ENCODE measurements at places on chromosomes 1 and 21.
A peak's percentile ranks its signal among the peaks of the same experiment; 100 is the strongest.

- DNase-seq = no peak
Measured at GRCh38 chr1:152566681-152567080, at the start of gene LCE3E. LCE3E (minus strand) TSS chr1:152566780; CDS start chr1:152566208, 572 bp downstream.

DNA sequence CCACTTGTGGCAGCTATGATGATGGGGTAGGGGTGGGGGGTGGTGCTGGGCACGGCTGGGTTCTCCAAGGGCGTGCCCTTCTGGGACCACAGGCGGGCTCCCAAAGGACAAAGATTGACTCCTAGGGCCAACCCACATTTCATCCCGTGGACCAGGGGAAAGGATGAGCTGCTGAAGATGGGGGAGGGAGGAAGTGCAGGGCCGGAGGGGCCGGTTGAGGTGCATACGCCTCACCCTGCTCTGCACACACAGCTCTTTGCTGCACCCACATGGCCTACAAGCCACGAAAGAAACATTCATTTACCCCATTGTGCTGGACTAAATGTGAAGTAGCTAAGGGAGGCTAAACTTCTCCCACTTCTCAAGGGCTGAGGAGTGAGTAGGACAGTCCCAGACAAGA, 34.2 kb upstream of the GNPAT start:
- DNase-seq = peak; percentile 12

DNA sequence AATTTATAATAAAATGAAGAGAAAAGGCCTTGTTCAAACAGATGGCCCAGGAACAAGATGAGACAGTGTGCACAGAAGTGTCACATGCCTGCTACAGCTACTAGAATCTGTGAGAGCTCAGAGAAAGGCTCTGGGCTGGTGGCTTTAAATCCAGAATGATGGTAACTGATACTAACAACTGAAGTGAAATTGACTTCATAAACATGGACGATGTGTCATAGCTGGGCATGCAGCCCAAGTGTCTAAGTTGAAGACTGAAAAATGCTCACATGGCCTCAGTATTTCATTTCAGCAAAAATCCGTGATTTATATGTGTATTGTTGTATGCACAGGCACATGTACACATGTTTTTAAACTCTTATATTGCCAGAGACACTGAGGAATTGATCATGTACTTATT, 208.3 kb upstream of the RUNX1 start:
- peak; percentile 90 for DNase-seq

- peak; percentile 74 for DNase-seq
Measured at GRCh38 chr21:34530261-34530660, 18.3 kb upstream of the KCNE1 start.

- DNase-seq = peak; percentile 55
Measured at GRCh38 chr21:33931799-33932390, 16.3 kb upstream of the ATP5PO start.

- DNase-seq = no peak
Measured at GRCh38 chr1:195788721-195789120, 819.5 kb downstream of the KCNT2 start.

DNA sequence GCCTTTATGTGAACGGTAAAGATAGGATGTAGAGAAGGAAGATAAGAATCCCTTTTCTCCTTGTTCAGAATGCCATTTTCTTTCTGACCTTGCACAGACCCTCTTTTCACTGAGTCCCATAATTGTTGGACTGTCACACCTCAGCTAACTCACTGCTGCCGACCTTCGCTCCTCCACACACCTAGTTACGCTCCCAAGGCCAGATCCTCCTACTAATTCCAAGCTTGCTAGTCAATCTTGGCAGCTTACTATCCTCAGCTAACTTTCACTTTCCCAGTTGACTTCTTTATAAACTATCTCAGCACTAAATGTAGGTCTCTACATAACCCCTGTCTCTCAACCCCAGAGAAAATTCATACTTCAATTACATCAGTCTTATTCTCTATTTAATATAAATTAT, 471.8 kb upstream of the PRMT6 start:
- DNase-seq = no peak

Data from mesenchymal stem cell (in vitro differentiated cells and primary cell).